Activated CD8-positive, alpha-beta T cell treated with anti-CD3 and anti-CD28 coated beads, Interleukin-2, amount 10 ng/mL, durations not matched to agents 7 days and 5 days (primary cell): ENCODE measurements at places on chromosomes 2 and 18. TPM values are rescaled to one million over a fixed set of nuclear protein-coding genes. Genes with fewer than 3 reads are reported as not detected.
A peak's percentile ranks its signal among the peaks of the same experiment; 100 is the strongest.

DNA sequence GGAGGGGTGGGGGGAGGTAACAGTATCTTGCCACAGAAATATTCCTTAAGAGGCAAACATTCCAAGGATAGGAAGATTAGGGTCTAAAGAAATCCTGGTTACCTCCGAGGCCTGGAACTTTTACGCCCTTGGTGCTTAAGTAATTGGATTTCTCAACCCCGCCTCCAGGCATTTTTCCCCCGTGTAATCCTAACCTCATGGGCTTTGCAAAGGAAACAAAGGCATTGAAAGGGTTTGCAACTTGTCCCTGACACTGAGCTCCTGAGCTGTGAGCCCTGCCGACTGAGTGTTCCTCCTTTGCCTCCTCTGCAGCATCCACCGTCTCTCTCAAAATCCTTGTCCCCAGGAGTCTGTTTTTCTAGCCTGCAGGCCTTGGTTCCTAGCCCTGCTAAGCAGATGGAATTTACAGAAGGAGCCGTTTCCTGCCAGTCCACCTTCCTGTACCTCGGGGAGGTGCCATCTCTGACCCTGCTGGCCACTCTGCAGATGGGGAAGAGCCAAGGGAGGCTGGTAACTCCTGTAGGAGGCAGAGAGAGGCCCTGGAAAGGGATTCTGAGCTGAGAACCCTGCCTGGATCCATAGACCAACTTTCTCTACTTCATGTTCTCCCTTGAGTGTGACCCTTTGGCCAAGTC, 24.2 kb downstream of the TET3 start:
- DNase-seq: no peak

DNA sequence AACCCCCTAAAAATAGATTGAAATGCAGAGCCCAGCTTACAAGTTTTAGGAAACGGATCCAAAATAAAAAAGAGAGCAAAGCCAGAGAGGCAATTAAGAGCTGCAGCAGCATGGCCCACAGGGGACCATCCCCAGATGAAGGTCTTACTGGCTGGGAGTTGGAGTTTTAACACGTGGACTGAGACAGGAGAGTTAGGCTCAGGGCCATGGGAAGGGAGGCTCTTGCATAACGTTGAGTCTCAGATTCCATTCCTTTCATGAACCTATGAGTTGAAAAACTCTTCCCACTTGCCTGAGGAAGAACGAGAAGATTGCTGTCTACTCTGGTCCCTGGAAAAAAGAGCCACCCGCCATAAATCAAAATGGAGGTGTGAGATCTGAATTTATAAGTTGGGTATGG, 101.8 kb upstream of the NDUFV2 start:
- no peak for DNase-seq

- no peak for DNase-seq
Observed at GRCh38 chr2:83464444-83464843, 994.6 kb downstream of the SUCLG1 start.

DNA sequence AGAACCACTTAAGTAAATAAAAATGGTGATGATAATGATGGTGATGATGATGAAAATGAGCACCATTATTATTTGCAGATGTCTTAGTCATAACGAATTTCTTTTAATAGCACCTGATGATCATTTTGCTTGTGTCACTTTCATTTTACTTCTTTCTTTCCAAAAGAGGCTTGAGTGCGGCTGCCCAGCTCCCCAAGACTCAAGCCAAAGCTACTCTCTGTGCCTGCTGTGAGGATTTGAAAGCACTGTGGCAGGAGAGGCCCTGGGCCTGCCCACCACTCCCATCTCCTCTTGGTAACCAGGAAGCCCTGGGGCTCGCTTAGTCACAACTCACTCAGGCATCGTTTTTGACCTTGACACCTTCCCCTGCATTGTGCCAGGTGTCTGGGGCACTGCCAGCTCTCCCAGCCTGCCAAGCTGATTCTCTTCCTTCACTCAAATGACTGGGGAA, 41.2 kb downstream of the RPL37A start:
- DNase-seq: no peak

GRCh38 chr2:172097557-172098131, 5.1 kb downstream of the DLX2 start:
- DNase-seq: no peak

- no peak for DNase-seq
Observed at GRCh38 chr2:8740136-8740535, 58.3 kb downstream of the ID2 start.

GRCh38 chr18:79684283-79684631, 4.7 kb downstream of the CTDP1 start:
- no peak for DNase-seq

DNA sequence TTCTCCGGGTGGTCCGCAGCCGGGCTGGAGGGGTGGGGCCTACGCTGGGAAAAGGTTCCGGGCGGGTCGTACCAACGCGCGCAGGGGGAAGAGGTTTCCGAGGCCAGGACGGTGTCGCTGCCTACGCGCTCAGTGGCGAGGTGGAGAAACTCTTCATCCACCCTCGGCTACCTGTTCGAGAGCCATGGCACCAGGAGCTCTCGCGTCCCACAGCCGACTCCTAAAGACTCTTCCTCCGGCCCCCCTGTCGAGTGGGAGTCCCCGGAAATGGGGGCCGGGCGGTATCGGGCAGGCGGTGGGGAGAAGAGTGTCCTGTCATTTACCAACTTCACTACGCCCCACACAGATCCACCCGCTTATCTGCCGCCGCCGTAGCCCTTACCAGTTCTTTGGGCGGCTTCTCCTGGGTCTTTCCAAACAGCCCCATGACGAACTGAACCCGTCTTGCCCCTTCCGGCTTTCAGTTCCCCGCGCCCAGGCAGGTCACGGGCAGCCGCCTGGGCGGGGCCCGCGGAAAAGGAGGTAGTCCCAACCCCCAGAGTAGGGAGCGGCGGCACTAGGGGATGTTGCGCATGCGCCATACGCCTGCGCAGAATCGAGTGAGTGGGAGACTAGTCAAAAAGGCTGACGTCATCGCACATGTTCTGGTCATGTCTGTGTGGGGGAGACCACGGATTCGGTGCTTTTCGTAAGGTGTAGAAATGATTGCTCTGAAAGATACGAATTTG, at the start of gene CHMP3:
Gene CHMP3, minus strand, starts transcription at position 522 of the 728 bp plus-strand sequence. Its CDS starts 95 bp downstream, at position 427.
- DNase-seq: peak; percentile 97

- DNase-seq: no peak
Observed at GRCh38 chr2:190636361-190636760, 12.5 kb upstream of the NAB1 start.

DNA sequence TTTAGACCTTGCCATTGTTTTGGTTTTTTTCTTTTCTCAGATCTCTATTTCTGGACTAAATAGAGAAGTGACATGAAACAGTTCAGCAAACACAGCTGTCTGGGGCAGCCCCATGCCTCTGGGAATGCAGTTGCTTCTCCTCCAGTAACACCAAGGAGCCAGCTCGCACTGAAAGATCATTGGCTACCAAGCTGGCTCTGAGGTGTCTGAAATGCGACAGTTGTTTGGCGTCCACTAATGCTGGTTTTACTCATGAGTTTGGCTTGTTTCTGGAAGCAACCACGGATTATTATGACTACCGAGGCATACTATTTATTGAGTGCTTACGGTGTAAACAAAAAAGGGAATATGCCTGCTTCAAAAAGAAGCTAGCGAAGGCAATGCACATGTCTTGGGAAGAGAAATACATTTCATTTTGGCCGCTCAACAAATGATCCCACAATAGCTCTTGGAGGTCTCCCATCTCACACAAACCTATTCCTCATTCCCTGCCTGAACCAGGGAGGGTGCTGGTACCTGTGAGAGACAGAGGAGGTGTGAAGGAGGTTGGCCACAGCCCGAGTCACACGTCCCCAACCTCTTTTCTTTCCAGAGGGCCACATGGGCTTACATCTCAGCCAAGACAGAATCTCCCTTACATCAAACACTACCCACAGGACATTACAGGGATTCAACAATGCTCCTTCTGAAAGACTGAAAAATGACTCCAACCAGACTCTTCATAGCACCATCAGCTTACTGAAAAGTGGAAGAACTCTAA, 37.5 kb upstream of the NEB start:
- DNase-seq: no peak

DNA sequence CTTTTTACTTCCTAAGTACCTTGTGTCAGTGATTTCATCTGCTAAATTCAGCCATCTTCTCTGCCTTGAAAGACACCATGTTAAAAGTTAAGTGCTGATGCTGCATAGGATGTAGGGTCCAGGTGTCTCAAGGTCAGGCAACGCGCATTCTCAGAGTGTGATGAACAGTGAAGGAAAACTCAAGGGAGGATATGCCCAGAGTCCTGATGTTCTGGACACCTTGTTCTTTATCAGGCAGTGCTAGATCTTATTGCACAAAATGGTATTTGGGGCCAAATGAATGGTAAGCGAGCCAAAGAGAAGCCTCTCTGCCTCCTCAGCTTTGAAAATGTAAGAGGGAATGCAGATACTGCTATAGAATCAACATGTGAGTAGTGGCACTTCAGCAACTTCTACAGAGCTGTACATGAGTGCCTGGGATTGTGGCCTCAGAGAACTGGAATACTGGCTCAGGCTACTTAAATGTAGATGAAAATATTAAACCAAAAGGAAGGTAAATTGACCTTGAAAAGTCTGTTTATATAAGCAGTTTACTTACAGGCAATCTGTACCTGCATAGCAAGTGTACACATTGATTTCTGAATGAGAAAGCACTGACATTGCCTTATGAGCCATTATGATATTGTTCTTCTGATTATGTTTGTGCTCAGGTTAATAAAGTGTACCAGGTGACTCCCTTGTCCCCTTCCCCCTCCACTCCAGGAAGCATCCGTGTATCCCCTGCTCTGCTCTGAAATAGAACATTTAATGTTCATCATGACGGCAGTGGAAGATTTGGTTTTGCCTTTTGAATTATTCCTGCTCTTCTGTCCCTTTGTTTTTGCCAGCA, 86.7 kb upstream of the RANBP2 start:
- no peak for DNase-seq

DNA sequence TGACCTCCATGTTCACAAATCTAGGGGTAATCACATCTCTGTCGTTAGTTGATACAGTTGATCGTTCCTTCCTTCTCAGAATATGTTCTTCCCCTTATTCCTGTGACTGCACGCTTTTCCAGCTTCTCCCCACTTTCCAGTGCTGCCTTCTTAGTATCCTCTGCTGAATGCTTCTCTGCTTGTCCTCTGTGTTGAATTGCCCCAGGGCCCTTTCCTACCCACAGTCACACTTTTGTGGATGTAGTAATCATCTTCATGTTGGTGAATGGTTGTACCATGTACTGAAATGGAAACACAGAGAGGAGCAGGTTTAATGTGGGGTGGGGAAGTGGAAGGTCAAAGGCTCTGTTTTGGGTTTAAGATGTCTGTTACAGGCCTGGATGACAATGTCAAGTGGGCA, 47.2 kb downstream of the EML6 start:
- DNase-seq: no peak

GRCh38 chr2:192139813-192140212, 54.9 kb downstream of the TMEFF2 start:
- no peak for DNase-seq

- no peak for DNase-seq
Observed at GRCh38 chr2:233498126-233498525, 68.5 kb downstream of the USP40 start.

DNA sequence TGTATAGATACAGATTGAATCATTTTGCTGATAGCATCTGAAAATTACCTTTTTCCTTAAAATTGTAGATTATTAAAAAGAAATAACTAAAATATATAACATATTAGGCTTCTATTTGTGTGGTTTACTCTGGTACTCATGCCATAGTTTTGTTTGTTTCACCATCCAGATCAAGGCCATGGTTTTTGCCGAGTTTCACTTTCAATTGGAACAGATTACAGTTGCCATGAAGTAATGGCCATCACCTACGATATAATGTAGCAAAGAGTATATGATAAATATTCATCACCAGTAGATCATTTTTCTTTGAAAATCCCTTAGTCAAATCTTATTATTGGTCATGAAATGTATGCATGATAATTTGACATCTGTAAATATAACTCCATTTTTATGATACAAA, 11.9 kb upstream of the DNAH7 start:
- DNase-seq: no peak

GRCh38 chr2:5285872-5286769, 406.1 kb upstream of the SOX11 start:
- DNase-seq: no peak

- DNase-seq: no peak
Observed at GRCh38 chr2:228673876-228674554, 492.5 kb upstream of the SPHKAP start.

- DNase-seq: no peak
Observed at GRCh38 chr2:69945441-69945840, 16.0 kb downstream of the ASPRV1 start.

DNA sequence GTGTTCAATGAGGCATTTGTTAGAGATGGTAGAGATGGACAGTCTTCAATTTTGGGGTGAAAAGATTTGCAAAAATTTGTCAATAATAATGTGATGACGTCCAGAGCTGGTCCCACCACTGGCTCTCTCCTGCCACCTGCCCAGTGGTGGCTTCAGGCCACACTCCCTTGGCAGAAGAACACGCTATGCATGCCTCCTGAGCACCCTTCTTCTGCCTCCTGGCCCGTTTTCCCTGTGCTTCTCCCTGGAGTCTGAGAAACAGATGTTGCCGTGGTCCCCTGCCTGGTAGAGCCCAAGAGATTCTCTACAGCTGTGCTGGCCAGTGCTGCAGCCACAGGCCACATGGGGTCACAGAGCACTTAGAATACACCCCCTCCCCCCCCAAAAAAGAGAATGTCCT, 33.6 kb downstream of the INPP5D start:
- DNase-seq: no peak

DNA sequence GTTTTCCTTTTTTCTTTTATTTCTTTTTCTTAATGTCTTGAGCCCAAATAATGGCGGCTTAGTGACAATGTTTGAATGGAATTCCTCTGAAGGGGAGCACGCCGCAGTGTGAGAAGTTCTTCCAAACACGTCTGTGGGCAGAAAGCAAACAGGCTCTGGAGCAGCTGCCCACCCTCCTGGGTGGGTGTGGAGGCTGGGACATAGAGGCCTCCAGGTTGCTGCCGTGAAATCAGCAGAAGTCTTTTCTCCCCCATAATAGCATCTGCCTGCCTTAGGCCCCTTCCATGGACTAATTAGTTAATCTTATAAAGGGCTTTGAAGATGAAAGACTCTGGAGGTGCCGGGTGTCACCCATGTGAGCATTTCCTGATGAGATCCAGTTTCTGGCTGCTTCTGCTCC, 213.9 kb downstream of the SH3RF3 start:
- DNase-seq: no peak

DNA sequence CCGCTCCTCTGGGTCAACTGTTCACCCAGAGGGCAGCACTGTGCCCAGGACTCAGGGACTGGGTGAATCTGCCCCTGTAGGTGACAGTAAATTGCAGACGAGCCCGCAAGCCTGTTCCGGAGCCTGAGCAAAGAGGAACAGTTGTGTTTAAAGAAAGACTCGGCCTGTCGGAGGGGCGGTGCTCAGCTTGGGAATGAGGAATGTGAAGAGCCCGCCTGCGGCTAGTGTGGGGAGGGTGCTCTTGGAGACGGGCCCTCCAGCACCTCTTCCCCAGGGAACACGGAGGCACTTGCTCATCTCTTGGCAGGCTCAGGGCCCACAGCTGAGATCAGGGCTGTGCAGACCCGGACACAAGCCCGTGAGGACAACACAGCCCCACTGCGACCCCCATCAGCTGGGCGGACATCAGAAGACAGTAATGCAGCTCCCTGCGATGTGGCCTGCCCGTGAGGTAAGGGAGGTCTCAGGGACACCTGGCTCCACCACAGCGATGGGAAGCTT, 299.0 kb downstream of the NDUFA10 start:
- no peak for DNase-seq

- DNase-seq: no peak
Observed at GRCh38 chr2:120509213-120509815, 163.4 kb downstream of the INHBB start.

Gene NRP2
- total RNA-seq: 4.2 TPM

Gene CRYGC
- total RNA-seq: not detected

Gene NYAP2
- total RNA-seq: not detected

Gene SRD5A2
- not detected for total RNA-seq

Gene PELI1
- total RNA-seq: 21.9 TPM

Gene UXS1
- 95.3 TPM for total RNA-seq
